H7 (cell line): ENCODE measurements at places on chromosomes 3 and 15.
A peak's percentile ranks its signal among the peaks of the same experiment; 100 is the strongest.

DNA sequence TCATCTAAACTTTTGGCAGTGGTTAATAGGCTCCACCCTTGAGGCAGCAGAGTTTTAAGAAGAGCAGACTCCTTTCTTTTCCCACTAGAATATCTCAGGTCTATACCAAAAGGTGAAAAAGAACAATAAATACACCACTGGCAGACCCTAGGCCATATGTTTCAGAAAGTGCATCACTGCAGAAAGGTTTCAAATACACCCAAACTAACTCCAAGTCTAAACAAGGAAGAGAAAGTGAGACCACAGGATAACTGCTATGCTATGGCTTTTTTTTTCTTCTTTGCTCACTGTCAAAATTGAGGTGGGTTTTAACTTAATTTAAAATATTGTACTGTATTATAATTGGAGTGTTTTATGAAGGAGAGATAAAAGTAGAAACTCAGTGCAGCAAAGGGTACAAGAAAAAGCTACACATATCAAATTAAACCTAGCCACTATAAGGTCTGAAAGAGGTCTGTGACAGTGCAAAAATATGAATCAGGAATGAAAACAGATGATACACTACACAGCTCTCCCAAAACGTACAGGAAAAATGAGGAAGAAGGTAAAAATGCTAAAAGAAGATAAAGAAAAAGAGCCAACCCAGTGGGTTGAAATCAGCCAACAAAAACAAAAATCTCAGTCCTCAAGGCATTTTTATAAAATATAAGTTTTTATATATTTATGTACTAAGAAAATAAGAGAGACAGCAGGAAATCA lies 8.4 kb downstream of the SNX4 start:
- no peak for DNase-seq

DNA sequence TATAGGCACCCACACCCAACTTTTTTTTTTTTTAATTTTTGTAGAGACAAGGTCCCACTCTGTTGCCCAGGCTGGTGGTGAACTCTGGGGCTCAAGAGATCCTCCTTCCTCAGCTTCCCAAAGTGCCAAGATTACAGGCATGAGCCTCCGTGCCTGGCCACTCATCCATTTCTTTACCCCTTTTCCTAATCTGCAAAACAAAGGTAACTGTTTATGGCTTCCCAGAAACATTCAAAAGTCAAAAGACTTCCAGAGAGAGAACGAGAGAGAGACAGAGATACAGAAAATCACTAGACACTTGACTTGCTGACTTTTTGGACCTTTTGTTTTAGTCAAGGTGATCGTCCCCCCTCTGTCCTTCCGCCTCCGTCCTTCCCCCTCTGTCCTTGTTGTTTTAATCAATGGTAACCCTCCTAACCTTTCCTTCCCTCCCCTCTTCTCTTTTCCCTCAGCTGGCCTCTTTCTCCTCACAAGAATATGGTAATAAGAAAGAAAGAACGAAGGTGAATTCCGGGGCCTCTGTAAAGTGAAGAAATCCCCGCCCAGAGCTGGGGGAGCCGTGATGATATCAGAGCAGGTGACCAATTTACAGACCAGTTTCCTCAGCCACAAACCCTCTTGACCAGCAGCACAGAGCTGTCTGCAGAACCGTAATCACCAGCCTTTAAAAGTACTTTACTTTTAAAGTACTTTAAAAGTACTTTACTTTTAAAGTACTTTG lies 21.9 kb downstream of the KLHL6 start:
- DNase-seq, result peak; percentile 40

DNA sequence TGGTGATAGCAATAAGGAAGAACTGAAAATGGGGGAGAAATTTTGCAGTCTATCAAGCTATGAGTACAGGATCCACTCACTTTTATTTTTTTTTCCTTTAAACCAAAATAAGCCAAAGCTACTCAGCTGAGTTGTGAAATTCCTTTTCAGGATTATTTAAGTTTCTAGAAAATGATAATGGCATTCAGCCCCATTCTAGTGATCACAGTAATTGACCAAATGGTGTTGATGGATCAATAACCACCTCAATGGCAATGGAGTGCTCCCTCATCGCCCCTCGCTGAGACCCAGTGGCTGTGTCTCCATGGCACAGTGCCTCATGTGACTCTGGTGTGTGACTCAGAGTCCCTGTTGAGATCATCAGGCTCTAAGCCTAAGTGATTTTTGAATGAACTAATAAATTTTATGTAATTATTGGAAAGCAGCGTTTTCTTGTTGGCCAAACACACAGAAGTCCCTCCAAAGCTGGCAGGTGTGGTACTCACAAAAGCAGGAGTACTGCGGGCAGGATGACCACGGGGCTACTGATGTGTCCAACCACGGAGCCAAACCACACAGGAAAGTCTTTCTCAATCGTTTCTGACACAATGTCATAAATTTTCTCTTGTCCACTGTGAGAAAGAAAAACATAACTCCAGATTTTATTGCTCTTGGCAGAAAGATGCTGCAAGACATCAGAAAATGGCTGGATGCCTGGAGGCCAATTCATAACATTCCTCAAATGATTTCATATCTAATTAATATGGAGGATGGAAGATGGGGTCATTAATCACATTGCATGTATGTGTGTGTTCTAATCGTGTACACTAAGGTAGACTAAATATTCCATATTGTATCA lies 14.4 kb upstream of the STARD5 start:
- no peak for DNase-seq

DNA sequence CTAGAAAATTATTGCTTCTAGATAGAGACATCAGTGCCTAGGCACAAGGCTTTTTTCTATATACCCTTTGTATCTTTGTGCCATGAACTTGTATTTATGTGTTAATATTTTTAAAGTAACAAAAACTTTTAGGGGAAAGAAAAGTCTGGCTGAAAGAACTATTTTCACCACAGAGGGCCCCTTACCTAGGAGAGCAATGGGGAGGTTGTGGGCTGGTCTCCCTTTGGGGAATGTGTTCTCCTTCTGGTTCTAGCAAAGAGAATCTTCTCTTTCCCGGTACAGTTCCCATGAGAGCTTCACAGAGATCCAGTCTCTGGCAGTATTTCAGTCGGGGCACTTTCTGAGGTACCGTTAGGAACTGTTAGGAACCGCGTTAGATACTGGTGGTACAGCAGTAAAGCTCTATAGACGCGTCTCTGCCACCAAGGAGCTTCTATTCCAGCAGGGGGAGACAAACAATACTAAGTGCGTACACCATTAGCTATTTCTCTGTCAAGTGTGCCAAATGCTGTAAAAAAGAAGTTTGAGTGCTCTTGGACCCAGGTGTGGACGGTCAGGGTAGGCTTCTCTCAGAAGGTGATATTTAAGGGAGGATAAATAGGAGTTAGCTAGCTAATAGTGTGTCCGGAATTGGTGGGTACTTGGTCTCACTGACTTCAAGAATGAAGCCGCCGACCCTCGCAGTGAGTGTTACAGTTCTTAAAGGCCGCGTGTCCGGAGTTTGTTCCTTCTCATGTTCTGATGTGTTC lies 4.6 kb upstream of the EPB42 start:
- peak; percentile 82 for DNase-seq

GRCh38 chr3:195612075-195612800 lies 28.5 kb upstream of the APOD start:
- DNase-seq, result no peak

DNA sequence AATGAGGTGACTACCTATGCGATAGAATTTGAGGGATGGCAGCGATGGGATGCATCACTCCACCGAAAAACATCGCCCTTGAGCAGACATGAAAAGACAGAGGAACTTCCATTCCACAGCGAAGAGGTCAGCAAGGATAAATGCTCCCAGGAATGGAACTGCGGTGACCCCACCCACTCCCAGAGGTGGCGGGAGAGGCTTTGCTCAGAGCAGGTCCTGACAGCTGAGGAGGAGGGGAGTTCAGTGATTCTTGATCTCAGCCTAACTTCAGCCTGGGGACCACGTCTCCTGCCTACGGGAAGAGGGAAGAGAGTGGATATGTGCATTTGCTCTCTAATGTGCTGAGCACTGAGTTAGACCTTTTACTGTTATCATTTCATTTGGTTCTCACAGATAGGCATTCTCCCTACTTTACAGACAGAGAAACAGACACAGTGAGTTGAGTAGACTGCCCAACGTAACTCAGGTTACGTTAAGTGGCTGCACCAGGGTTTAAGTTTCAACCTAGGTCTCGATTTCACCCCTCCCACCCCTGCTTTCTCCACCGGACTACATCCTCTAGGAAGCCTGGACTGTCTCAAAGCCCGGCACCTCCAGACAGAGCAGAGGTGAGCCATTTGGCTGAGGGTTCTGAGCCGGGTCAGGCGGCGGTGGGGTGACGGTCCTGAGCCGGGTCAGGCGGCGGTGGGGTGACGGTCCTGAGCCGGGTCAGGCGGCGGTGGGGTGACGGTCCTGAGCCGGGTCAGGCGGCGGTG lies 170.0 kb downstream of the RAB11A start:
- peak; percentile 81 for DNase-seq

GRCh38 chr15:81724536-81724935 lies 321.3 kb downstream of the MEX3B start:
- DNase-seq, result no peak

- DNase-seq, result peak; percentile 93
Observed at GRCh38 chr15:66251790-66252684, 1.5 kb downstream of the MEGF11 start.

DNA sequence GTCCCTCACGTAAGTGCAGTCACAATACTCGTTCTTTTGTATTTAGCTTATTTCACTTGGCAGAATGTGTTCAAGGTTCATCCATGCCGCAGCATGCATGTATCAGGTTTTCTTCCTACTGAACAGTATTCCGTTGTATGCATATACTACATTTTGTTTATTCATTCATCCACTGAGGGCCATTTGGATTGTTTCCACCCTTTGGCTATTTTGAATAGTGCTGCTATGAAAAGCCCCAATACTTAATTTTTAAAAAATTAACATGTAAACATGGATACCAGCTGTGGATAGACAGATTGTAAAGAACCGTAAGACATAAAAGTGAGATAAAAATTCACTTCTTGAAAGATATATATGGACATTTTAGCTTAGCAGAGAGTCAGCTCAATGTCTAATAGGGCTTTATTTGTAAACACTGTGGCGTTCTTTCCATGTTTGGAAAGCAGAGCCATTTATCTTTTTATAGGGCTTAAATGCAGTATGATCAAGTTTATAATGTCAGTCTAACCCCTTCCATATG lies 115.9 kb downstream of the VPS8 start:
- DNase-seq, result no peak

DNA sequence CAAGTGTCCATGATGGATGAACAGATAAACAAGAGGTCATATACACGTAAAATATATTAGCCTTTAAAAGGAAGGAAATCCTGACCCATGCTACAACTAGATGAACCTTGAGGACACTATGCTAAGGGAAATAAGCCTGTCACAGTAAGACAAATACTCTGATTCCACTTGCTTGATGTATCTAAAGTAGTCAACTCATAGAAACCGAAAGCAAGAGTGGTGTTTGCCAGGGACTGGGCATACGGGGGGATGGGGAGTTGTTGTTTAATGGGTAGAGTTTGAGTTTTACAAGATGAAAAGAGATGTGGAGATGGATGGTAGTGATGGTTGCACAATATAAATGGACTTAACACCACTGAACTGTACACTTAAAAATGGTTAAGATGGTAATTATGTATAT lies 65.4 kb downstream of the C3orf70 start:
- DNase-seq, result no peak

GRCh38 chr3:167657684-167658225 lies 4.0 kb upstream of the WDR49 start:
- no peak for DNase-seq

DNA sequence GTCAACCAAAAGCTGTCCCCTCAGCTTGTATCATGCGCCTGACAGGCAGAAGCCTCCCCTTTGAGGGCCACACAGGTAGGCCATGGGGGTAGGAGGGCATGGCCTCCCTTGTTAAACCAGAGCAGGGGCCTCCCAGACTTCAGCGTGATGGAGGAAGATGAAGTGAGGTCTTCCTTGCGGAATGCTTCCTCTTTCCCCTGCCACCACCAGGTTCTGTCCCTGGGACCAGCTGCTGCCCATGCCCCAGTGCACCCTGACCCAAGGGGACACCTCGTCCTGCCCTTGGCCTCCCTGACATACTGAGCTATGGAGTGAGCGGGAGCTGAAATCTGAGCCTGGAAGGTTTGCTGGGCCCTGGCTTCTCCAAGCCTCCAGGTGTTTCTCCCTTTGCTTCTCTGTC lies 26.7 kb downstream of the SSUH2 start:
- DNase-seq, result no peak

DNA sequence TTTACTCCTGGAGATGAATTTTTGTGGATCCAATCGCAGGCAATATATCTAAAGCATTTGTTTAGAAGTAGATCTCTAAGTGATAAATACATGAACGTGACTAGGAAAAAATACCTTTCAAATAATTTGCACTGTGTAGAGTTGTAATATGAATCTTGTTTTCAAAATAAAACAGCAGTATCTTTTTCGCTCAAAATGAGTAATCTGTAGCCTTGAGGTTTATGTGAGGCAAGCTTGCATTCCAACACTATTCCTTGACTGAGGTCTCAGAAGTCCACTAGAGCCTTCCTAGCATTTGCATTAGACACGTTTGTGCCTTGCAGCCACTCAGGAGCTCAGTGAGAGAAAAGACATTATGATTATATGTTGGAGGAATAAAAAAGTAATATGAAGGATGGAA lies 138.3 kb upstream of the ROBO1 start:
- no peak for DNase-seq

DNA sequence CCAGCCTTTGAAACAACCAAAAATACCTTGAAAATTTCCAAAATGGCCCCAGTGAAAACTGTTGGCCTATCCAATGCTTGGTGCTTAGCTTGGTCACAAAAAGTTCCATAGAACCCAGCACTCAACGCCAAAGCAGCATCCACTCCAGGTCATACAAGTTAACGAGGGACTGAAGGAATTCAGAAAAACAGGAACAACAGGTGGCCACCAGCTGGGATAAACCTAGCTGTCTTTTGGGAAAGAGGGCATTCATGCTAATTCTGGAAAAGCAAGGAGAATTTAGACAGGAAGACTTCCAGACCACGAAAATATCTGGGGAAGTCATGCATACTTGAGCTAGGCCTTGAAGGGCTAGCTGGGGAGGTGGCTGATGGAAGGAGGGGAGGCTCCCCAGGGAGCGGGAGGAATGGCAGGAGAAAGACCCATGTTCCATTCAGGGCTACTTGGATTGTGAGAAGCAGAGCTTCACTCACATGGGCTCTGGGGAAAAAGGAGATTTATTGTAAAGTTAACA lies 28.6 kb downstream of the COLQ start:
- no peak for DNase-seq

DNA sequence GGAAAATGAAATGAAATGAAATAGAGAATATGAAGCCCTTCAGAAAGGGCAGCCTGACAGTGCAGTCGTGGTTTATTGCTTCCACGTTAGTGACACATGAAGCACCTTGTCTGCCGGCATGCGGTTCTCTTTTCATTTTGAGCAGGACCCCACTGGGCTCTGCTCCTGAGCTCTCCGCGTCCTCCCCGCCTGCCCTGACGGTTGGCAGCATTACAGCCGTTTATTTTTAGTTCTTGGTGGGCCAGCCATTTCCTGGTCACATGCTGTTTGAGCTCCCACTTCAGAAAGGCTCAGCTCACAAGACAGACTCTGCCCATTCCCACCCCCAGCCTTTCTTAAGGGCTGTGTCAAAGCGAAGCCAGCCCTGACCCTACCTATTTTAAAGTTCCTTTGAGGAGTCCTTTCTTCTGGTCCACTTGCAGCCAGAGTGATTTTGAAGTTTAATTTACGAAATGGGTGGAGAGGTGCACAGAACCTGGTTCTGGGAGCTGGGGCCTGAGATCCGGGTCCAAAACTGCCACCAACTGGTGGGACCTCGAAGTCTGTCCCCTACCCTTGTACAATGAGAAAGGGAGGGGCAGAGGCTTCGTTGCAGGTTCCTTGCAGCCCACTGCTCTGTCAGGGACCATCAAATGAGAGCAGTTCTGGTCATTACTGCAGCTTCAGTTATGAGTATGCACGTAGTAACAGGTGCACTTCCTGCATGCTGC lies 60.1 kb downstream of the MGLL start:
- no peak for DNase-seq

GRCh38 chr3:38990621-38991020 lies 61.1 kb downstream of the SCN11A start:
- no peak for DNase-seq
